Activated CD4-positive, alpha-beta T cell treated with anti-CD3 and anti-CD28 coated beads, Interleukin-2, amount 10 ng/mL, durations not matched to agents 7 days and 5 days (primary cell): ENCODE measurements at places on chromosomes 6 and 20.

DNA sequence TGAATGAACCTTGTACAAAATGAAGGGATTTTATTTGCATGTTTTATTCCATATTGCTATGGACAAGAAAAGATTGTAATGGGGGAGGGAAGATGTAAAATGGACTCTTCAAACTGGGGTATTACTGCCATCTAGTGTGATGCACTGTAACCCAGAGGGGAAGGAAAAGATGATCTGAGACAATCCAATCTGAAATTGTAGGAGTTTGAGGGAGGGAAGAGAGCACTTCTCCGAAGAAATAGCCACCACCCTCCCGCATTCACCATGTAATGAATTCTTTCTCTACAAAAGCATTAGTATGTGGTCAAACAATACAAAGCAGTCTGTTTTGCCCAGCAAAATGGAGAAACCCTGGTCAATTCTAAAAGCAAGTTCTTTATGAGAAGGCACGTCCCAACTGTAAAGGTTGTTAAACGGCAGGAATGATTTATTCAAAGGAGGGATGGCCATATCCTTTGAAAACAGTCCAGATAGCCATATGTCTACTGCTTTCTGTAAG lies 679.5 kb upstream of the NRSN1 start:
- no peak for DNase-seq

GRCh38 chr6:113211170-113211569 lies 646.0 kb upstream of the MARCKS start:
- DNase-seq = no peak

DNA sequence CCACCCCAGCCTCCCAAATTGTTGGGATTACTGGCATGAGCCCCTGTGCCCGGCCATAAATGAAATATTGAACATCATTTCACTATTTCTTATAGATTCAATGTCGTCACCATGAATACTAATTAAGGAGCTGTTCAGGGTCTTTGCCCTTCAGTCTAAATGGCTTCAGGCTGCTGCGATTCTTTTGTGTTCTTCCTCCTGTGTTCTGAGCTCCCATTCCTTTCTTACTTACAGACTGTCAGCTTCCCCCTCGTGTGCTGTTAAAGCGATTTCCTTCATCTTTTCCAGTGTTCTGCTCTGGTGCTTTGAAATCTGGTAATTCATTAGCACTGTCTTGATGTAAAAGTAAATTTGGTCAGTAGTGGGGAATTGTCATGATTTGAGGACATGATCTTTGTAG lies 63.3 kb upstream of the PRDM1 start:
- no peak for DNase-seq

DNA sequence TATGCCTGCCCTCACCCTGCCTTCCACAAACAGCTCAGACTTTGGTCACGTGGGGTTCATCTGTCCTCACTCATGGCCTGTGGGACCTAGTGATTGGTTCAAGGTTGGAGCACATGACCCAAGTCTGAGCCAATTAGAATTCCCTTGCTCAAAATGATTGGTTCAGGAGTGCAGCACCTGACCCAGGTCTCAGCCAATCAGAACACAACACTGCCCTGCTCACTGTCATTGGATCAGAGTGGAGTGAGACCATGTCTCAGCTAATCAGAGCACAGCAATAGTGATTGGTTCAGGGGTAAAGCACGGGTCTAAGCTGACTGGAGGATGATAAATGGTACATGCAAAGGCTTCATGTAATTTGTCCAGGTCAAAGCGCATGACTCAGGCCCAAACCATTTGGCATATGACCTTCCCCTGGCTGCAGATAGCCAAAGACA lies 102.2 kb downstream of the PREX1 start:
- no peak for DNase-seq

GRCh38 chr6:73954881-73955280 lies 258.9 kb downstream of the CD109 start:
- DNase-seq = no peak
